Chondrocyte (in vitro differentiated cells): ENCODE measurements at places on chromosomes 6 and 20.

GRCh38 chr6:32488083-32488482 lies 42.0 kb downstream of the HLA-DRB5 start:
- DNase-seq, result no peak

- no peak for DNase-seq
These were observed 16.8 kb upstream of the BCLAF1 start for GRCh38 chr6:136306466-136306865.

GRCh38 chr6:121555201-121555600 lies 119.8 kb downstream of the GJA1 start:
- DNase-seq, result no peak

GRCh38 chr6:105458084-105458483 lies 55.2 kb upstream of the PREP start:
- DNase-seq, result no peak

DNA sequence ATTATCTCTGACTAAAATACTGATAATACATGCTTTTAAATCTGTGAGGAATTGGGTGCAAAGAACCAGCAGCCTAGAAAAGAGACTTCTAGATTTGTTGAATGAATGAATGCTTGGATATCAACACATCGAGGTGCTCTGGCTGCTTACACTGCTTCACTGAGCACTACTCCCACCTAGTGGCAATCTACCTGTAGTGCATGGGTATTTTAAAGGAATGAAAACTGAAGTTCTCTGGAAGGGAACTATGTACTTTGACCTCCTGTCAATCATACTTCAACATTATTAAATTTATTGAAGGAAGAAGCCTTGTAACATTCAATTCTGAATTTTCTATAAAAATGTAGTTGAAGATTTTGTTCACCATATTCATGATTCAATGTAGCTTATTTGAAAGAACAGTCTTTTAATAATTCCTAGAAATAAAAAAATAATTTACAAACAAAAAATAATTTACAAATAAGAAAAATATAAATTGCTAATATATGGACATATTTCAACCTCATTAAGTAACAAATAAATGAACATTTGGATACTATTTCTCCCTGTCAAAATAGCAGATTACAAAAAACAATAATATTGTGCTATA lies 111.2 kb upstream of the MMS22L start:
- DNase-seq, result no peak

DNA sequence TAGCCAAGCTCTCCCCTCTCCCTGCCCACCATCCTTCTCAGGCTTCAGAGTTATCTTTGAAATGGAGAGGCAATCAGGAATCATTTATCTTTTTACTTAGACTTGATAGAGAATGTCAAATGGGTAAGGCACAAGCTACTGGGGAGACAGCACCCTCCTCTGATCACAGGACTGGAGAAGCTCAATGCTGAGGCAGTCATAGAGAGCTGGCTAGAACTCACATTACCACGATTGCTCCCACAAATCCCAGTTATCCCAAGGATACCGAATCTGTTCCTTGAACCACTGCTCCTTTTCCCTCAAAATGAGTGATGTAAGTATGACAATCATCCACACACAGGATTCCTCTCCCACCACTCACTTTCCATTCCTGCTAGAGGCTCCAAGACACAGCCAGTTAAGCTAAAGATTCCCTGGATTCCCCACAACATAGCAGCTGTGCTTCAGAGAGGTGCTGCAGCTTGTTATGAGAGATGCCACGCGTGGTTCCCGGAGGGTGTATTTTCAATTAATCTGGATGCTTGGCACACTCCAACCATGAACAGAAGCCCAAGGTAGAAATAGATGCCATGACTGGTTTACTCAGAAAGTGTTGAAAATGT lies 96.2 kb upstream of the VGLL2 start:
- DNase-seq, result no peak

GRCh38 chr6:165782134-165782533 lies 119.1 kb upstream of the PDE10A start:
- no peak for DNase-seq

GRCh38 chr6:44255105-44255808 lies 2.1 kb downstream of the SLC35B2 start:
- DNase-seq, result peak; percentile 67

DNA sequence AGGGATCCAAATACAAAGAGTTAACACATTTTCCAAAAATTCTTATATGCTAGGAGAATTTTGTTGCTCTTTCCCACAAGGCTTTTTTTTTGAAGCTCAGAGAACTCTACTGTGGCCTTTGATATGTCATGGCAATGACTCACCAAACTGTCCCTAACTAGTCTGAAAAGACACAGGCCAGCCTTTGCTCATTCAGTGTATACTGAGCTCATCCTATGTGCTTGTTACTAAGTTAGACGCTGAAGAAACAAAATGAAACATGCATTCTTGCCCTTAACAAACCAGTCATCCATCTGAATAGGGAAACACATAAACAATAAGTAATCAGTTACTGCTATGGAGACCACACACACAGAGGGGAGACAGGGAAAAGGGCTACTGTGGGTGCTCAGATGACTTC lies 291.8 kb downstream of the FOXC1 start:
- DNase-seq, result no peak

GRCh38 chr6:127385668-127386430 lies 42.4 kb upstream of the ECHDC1 start:
- DNase-seq, result no peak

- DNase-seq, result peak; percentile 63
These were observed 1.0 kb downstream of the TGM2 start for GRCh38 chr20:38164069-38164468.

DNA sequence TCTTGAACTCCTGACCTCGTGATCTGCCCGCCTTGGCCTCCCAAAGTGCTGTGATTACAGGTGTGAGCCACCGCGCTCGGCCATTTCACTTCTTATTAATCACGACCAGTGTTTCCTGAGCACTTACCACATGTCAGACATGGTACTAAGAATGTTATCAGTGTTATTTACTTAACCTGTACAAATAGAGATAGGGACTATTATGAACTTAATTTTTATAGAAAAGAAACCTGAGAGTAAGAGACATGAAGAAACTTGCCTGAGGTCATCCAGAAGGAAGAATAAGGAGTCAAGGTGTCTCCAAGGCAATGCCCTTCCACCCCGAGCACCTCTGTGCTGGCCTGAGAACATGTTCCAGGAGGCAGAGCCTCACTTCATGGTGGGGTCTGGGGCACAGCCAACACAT lies 29.3 kb upstream of the EZR start:
- DNase-seq, result no peak

DNA sequence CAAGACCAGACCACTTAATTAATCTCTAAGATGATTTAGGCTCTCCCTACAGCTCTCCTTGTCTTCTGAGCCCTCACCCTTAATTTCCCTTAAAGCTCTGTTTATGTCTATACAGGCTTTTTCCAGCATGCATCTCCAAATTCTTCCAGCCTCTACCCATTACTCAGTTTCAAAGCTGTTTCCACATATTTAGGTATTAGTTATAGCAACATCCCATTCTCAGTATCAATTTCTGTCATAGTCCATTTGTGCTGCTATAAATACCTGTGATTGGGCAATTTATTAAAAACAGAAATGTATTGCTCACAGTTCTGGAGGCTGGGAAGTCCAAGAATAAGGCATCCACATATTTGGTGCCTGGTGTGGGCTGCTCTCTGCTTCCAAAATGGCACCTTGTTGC lies 2.3 kb upstream of the SERPINB1 start:
- no peak for DNase-seq

- no peak for DNase-seq
These were observed 98.2 kb downstream of the CAP2 start for GRCh38 chr6:17491416-17492142.

- no peak for DNase-seq
These were observed 28.4 kb downstream of the LYRM2 start for GRCh38 chr6:89610149-89610642.

DNA sequence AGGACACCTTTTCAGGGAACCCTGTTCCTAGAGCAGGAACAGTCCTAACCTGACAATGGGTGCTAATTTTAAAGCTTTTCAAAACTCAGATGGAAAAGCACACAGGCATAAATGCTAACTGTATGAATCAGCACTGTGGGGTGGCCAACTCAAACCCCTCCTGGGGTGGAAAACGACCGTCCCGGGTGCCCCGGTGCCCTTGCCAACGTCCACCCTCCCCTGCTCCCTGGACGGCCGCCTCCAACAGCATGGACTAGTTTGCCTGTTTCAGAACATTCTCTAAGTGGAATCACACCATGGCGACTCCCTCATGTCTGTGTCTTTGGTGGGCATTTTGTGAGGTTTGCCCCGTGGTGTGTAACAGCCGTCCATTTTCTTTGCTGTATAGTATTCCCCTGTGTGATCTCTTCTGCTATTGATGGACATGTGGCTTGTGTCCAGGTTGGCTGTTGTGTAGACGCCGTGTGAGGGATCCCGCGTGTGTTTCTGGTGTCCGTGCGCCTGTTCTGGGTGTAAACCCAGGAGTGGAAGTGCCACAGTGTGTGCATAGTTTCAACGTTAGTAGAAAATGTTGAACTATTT lies 5.8 kb downstream of the COL20A1 start:
- no peak for DNase-seq

DNA sequence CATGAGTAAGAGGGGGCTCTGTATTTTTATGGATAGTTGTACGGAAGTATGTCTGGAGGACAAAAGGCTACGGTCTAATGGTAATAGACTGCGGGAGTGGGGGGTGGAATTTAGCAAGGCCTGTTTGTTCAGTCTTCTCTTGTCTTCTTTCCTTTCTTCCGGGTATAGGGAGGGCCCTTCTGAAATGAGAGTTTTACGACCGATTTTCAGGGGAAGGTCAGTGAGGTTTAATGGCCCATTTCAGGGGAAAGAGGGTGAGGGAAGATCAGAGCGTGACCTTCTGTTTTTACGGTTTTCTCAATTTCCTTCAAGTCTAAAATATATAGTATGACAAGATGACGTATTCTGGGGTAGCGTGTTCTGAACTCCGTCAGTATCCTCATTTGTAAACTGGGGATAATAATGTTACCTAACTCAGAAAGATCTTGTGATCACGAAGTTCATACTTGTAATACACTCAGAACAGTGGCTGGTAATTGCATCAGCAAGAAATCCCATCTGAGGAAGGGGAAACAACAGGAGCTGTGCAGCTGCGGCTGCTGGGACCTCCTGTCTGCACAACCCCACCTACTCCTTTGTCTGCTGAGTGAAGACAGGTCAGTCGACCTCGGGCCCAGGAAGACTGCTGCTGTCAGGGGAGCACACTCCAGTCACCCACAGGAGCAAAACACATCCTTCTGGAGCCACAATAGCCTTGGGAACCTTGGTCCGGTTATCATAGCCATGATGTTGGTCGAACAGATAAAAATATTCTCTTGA lies 90.4 kb downstream of the MAP3K7 start:
- DNase-seq, result no peak

DNA sequence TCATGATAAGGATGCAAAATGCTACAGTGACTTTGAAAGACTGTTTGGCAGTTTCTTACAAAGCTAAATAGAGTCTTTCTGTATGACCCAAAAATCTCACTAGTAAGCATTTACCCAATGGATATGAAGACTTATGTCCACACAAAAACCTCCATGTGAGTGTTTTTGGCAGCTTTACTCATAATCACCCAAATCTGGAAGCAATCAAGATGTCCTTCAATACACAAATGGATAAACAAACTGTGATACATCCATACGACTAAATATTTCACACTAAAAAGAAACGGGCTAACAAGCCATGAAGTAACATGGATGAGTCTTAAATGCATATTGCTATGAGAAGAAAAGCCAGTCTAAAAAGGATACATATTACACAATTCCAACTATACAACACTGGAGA lies 117.2 kb downstream of the PDE10A start:
- DNase-seq, result no peak

DNA sequence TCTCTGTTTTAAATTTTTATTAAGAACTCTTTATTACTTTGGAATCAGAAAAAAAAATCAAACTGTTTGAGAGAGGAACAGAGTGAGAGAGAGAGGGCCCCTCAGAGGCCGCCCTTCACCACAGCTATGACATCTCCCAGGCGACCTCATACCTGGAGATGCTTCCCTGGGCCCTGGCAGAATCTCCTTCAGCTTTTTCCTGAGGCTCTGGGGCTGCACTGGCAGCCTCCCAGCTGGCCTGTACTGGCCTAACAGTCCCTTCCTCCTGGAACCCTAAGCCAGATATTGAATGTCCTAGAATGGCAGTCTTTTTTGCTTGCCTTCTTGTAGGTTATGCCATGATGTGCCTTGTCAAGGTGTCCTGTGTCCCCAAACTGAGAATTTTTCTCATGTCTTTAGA lies 13.7 kb downstream of the ABHD12 start:
- no peak for DNase-seq

DNA sequence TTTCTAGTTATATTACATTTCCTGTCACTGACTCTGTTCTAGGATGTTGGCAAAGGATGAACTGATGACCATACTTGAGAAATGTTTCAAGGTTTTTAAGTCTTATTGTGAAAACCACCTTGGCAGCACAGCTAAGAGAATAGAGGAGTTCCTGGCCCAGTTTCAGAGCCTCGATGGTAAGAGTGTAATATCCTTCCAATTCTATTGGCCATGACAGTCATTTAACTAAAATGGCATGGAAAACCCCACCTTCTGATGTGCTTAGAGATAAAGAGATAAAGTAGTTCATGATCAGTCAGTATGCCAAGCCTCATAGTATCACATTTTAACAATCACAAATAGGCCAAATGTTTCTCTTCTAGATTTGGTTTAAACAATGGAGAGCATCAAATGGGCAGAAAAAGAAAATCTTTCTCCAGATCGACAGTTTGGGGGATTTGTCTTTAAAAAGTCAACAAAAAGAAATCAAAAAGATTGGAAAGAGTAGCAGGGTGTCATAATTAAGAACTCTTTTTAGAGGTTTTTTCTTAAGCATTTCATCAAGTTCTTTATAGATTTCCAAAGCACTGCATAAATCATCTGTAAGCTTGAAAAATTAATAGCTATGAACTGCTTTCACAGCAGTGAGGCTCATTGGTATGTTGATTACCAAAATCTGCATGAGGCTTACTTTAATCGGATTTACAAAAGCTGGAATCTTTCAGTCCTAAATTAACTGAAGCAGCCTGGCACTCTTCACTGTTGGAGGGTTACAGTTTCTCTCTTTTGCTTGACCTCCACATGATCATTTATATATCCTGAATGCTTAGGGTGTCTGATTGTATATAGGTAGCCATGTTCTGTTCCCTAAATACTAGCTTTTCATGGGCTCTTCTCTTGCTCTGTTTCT lies 48.7 kb downstream of the AKIRIN2 start:
- DNase-seq, result no peak

- no peak for DNase-seq
These were observed 790.2 kb downstream of the DHX35 start for GRCh38 chr20:39752262-39752876.

- DNase-seq, result no peak
These were observed 58.6 kb upstream of the ZNF217 start for GRCh38 chr20:53652090-53652858.

DNA sequence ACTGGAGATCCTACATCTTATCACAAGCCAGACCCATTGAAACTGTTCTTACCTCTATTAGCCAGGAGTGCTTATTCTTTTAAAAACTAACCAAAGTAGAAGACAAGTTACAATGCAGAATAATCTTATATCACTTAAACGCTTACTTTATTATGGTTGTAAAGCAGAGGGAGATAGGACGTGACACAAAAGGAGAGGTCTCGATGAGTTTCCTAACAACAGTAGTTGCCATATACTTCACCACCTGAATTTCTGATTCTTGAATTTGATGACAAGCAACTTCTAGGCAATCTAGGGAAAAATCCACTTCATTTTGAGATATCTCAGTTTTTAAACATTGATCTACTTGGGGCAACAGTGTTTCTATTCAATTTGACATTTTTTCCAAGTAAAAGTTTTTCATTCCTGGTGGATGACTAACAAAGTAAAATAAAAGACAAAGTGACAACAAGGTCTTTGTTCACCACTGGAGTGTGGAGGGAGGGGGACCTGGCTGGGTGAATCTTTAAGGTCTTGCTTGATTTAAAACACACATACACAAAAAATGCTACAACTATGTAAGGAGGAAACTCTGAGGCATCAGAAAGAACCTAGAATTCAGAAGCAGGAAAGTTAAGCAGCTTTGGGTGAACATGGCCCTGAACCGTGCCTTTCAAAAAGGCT lies 110.9 kb downstream of the SMLR1 start:
- no peak for DNase-seq
